Aorta (tissue), 5 donors: ENCODE measurements at places on chromosomes 5 and 9. TPM values are rescaled to one million over a fixed set of nuclear protein-coding genes. Genes with fewer than 3 reads are reported as not detected.

Gene PLAC8L1
- not detected for total RNA-seq

Gene PRSS3
- not detected for total RNA-seq

Gene SPINK1
- total RNA-seq: 17.0 TPM

Gene FSTL4
- total RNA-seq: 0.42 TPM

Gene GFRA3
- 3.2 TPM for total RNA-seq

DNA sequence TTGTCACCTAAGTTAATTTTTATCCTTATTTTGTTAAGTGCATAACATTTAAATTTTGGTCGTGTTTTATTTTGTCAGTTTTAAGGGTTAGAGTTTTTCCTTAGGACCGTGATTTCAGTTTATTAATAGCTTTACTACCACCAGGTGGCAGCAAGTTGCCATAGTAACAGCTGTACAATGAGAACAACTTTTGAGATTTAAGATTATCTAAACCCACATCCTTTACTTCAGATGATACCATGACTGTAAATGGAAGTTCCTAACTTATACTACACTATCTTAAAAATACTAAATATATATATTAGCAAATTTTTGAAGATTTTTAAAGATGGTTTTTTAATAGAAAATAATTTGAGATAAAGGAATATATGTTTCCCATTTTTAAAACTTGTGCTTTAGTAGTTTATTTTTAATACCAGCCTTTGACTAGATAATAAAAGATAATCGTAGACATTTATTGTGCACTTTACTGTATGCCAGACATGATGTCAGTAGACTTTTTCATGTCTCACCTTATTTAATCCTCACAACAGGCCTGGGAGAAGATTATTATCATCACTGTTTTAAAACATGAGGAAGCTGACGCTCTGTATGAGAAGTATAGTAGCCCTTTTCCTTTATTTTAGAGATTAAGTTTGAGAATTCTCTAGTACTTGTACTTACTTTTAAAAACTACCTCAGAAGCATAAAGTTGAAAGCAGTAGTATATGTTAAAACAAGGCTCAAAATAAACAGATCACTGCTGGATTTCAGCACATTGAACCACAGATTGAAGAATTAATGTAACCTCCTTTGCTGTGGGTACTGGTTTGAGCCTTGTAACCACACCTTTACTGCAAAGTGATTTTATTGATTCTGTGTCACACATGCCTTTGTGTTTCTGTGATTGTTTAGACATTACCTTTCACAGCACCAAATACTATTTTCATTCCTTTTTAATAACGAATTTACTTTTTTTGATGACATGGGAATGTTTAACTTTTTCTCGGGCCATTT lies 27.5 kb downstream of the SREK1 start:
- no peak for DNase-seq

- no peak for DNase-seq
Measured at GRCh38 chr5:17037751-17038150, 101.7 kb upstream of the MYO10 start.

DNA sequence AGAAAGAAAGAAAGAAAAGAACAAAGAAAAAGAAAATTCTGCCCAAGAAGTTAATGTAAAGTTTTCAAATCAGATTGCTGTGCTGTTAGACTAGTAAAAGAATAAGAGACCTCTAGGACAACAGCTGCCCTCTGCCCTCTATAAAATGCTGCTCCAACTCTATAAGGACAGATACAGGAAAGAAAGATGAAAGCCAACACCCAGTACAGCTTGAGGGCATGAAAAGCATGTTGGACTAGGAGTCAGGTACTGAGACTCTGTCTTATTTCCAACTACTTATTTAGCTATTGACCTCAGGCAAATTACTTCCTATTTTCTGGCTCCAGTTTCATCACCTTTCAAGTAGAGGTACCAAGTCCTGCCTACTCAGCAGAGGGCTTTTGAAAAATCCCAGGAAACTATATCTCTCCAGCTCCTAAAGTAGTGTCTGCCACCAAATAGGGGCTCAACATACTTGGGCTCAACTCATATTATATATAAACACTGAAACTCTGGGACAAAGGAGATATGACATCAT lies 5.7 kb downstream of the HBEGF start:
- DNase-seq: no peak

DNA sequence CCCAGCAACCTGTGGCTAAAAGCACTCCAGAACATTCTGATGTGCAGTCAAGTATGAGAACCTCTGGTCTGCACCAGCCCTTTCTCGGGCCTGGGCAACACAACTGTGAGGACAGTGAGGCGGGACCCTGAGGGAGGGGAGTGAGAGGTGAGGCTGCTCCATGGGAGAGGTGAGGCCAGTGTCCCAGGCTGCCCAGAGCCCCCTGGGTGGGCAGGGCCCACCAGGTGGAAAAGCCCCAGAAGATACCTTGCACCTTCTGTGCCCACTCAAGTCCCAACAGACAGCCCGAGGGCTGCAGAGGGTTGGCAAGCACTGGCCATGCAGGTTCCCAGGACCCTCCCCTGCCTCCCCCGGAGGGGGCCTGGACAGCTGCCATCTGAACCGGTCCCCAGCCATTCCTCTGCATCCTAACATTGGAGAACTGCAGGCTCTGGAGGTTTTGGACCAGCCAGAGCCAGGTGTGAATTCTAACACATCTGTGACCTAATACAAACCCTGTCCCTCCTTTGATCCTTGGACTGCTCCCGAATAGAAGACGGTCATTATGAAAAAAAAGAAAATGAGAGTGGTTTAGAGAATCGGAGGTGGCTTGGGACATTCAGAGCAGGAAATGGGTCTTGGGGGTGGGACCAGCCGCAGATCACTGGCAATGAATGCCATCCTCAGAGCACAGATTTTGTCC lies 57.0 kb downstream of the DUSP1 start:
- DNase-seq: peak; percentile 50

DNA sequence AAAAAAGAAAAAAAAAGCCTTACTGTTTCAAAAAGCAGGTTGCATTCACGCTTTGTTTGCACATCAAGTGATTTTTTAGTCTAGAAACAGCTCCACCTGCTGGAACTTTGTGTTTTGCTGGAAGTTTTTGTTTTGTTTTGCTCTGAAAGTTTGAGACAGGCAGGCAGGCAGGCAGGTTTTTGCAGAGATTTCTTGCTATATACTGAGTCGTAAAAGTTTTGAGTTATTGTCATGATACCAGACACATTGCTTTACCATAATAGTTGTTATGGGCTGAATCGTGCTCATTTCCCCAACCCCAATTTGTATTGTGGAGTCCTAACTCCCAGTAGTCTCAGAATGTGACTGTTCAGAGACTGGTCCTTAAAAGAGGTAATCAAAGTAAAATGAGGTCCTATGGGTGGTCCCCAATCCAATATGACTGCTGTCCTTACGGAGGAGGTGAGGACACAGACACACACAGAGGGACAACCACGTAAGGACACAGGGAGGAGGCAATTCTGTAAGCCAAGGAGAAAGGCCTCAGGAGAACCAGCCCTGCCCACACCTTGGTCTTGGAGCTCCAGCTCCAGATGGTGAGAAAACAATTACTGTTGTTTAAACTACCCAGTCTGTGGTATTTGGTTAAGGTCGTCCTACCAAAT lies 20.9 kb downstream of the OR2Y1 start:
- no peak for DNase-seq

GRCh38 chr9:131872006-131872405 lies 132.1 kb upstream of the RAPGEF1 start:
- no peak for DNase-seq

- no peak for DNase-seq
Measured at GRCh38 chr9:113187929-113188595, 33.0 kb downstream of the FKBP15 start.

DNA sequence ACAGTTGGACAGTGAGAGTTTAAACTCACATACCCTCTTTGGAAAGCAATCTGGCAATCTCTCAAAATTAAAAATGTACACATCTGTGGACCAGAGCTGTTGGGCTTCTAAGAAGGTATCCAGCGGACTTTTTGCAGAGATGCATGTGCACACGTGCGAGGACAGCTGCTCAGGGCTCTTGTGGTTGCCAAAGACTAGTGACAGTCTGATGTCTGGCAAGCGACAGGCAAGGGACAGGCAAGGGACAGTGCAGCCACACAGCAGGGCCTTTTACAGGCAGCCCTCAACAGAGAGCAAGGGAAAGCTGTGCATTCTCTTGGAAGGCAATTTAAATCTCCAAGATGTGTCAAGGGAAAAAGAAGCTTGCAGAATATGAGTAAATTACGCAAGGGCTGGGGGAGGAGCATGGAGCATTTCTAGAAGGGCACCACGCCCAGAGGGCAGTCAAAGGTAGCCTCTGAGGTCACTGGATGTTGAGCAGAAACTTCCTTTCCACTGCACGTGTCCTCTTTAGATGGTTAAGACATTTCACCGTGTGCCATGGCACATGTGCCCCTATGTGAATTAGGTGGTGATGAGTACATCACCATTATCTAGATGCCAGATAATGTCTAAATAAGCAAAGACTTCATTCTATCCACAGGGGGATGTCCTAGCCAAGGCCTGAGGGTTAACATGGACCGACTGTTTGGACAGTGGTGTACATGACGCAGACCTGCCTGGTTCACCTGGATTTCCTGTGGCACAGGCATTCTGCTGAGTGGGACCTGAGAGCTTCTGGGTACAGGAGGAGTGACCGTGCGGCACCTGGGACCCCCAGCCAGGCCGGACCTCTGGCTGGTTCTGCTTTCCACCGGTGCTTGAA lies 9.1 kb downstream of the GFPT2 start:
- DNase-seq: peak; percentile 44

- peak; percentile 47 for DNase-seq
Measured at GRCh38 chr9:125889112-125889475, 141.9 kb downstream of the PBX3 start.

DNA sequence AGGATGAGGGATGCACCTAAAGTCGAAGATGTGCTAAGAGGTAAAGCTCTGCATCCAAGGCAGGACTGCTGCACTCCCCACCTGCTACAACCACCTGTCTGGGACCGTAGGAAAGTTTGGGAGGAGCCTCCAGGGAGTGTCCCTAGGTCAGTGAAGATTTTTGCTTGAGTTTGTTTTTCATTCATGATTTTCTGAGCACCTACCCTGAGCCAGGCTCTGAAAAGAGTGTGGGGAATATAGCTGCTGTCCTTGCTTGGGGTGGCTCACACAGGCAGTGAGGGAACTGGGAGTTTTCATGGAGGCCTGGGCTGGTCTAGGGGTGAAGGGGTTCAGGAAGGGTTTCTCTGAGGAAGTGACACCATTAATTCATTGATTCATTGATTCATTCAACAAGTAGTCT lies 48.9 kb downstream of the SAR1B start:
- DNase-seq: no peak

DNA sequence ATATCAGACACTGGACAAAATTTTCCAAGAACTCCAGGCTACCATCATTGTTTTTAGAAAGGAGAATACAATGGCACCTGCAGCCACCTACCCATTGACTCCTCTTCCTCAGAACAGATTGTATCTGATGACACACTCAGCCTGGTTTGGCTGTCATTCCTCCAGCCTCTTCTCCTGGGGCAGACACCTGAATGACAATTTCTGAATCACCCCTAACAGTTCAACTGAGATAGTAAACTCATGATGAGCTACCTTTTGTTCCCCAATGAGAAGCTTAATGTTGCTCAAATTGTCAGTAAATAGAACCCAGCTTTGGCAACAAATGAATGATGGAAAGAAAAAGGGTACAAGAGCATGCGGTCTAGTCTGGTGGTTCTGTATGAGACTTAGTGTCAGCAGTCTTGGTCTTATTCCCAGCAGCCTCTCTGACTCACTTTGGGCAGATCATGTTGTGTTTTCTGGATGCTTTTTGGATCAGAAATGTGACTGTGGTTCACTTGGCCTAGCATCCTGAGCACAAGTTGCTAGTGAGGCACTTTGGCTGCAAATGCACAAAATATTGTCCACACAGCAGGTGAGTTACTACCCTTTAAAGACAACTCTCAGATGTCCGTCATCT lies 78.3 kb downstream of the MAMDC2 start:
- DNase-seq: peak; percentile 46

DNA sequence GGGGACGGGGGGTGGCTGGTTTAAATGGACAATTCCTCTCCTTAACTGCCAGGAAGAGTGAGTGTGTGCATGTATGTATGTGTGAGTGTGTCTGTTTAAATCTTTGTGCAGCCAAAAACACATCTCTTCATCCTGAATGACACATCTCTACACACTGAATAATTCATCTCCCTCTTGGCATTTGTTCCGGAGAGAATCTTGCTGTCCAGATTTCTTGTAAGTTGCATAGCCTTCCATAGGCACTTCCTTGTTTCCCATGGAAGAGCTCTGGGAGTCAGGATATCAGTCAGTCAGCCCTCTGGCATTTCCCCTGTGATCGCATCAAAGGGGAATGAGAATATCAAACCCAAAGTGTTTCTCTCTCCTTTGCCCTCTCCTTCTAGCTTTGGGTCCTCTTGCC lies 74.7 kb downstream of the WWC1 start:
- no peak for DNase-seq

GRCh38 chr5:74034733-74035132 lies 408.7 kb downstream of the ARHGEF28 start:
- no peak for DNase-seq

- no peak for DNase-seq
Measured at GRCh38 chr5:170154297-170154696, 48.6 kb downstream of the FOXI1 start.

DNA sequence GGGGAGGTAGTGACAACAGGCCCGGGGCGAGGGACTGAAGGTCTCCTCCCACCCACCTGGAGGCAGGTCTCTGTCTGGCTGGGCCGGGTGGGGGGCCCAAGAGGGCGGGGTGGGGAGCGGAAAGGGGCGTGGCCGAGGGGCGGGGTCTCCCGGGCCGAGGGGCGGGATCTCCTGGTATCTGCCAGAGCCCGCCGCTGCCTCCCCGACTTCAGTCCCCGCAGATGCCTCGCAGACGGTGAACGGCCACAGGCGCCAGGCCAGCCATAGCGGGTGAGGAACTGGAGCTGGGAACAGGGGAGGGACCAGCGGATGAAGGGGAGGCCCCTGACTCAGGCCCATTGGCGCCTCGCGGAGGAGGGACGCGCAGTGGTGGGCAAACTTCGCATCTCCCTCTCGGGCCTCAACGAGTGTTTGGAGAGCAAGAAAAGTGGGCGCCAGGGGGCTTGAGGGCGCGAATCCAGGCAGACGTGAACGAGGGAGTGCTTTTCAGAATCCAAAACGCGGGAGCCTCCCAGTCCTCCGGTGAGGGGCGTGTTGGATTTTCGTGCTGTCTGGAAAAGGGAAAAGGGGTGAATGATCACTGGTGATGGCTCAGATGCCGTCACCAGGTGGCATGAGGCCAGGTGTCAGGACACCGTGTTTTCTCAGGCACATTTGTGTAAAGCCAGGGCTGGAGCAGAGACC lies at the start of gene ADGRD2:
Gene ADGRD2, plus strand, starts transcription at position 211 of the 684 bp plus-strand sequence. CDS start 1,216 bp downstream, outside the sequence.
- DNase-seq: peak; percentile 42

DNA sequence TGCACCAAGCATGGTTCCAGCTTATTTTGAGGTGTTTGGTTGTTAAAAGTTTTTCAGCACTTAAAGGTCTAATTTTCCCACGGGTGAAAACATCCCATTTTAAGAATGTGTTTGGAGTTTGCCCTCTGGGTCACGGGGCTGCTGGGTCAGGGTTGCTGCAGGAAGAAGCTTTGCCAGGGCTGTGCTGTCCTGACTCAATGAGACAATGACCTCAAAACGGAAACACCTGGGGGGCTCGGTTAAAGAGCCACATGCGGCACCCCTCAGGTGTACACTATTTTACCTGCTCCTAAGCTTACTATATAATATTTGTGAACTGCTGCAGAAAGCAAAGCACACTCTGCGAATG lies 27.6 kb downstream of the UBE2QL1 start:
- no peak for DNase-seq
